ENCODE measurements at places on chromosomes 1 and 21.
A peak's percentile ranks its signal among the peaks of the same experiment; 100 is the strongest.

DNA sequence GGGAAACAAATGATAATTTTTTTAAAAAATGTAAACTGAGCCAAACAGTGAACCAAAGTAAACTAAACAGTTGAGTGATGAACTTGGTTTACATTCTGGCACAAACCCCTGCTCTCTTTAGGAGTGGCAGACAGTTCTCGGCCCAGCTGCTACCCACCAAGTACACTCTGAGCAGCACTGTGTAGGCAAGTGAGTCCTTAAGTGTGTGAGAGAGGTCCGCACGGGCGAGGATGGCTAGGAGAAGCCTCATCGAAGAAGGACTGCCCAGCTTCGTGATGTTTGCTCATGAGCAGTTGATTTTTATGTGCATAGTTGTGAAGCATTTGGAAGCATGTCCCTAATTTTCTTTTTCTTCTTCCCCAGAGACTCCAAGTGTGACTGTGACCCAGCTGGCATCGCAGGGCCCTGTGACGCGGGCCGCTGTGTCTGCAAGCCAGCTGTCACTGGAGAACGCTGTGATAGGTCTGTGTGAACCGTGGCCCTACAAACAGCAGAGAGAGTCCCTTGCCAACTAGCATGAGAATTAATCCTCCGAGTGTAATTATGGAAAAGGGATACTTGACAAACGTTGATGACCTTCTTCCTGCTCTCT lies 32.1 kb downstream of the LAMC2 start:
- no peak for DNase-seq

- no peak for DNase-seq
Observed at GRCh38 chr1:111909030-111909429, 80.4 kb downstream of the KCND3 start.

GRCh38 chr1:66704177-66704875 lies 47.9 kb upstream of the DYNLT5 start:
- no peak for DNase-seq

DNA sequence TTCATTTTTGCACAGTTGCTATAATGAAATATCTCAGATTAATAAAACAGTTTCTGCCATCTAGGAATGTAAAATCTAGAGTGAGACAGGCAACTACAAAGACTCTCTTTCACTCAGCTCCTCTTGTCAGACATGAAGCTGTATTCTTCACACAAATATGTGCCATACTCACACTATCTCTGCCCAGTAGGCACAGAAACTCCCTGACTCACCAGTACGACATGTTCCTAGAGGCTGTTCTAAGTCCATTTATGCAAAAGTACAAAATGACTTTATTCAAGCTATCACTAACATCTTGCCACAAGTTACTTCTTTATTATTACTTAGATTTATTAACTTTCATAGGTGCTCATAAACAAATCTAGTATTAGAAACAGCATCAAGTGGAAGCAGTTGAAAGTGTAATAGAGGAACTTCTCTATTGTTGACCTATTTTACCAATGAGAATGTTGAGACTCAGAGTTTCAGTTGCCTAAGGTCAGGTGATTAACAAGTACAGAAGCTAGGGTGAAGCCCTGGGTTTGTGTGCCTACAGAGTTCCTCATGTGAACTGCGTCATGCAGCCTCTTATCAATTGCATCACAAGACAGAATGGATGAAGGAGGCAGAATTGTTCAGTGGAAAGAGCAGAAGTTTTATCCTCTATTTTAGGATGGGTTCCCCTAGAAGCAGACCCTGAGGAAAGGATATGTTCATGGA lies 98.9 kb downstream of the RGS2 start:
- DNase-seq = no peak

GRCh38 chr1:67748630-67749029 lies 63.6 kb downstream of the GADD45A start:
- peak; percentile 62 for DNase-seq

GRCh38 chr1:234405676-234406075 lies 32.4 kb downstream of the COA6 start:
- DNase-seq = no peak

GRCh38 chr1:13679651-13680050 lies 20.3 kb upstream of the PRDM2 start:
- DNase-seq = no peak

GRCh38 chr1:27427329-27427728 lies 34.9 kb downstream of the GPR3 start:
- DNase-seq = peak; percentile 19

DNA sequence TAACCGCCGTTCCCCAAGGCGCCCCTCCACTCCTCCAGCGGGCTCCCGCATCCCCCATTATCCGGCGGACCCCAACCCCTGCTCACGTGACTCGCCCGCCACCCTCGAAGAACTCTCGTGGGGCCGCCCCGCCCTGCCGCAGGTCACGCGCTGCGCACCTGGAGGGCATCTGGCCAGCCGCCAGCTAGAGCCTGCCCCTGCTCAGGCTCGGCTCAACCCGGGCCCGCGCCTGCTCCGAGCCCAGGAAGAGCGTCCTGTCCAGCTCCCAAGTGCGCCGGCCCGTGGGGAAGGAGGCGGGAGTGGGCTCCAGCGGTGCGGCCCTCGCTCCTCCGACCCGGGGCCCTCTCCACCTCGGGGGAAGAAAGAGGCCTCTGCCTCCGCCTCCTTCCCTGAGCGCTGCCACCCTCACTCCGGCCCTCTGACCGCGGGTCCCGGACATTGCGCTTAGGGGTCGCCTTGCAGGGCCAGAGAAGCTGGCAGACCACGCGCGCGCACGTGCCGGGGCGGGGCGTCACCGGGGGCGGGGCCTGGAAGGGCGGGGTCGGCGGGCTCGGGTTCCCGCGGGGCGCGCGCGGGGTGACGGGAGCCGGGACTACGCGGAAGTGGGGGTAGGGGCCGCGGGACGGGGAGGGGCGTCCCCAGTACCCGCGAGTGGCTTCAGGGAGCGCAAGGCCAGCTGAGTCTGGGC lies 28.4 kb downstream of the HMGN2 start:
- peak; percentile 96 for DNase-seq

- no peak for DNase-seq
Observed at GRCh38 chr21:36845070-36845469, 121.4 kb downstream of the HLCS start.

DNA sequence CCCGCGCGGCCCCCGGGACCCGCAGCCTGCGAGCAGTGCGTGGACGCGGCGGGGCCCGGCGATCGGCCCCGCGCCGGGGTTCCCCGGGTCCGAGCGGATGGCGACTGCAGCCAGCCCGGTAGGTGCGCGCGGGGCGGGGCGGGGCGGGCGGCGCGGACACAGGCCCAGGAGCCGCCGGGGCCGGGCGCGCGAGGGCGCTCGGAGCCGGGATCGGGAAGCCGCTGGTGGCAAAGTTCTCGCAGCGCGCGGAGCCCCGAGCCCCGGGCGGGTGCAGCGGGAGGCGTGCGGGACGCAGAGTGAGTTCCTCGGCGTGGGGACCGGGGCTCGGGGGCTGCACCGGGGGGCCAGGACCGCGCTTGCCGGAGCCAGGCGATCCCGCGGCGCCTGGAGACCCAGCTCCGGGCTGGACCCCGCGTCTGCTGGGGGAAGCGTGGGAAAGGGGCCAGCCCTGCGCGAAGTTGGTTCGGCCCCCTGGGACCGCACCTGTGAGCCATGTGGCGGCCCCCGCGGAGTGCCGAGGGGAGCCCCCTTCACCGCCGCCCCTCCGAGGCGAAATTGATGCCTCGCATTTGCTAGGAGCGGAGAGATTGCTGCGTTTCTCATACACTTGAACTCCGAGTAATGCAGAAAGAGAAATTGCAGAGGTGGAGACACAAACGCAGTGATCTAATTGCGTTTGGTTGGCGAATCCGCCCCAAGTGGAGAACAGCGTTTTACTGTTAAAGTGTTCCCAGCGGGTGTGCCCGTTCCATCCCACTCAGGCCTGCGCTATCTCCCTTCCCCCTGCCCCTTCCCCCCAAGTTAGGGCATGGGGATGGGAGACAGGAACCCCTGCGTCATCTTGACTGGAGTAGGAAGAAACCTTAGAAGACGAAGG lies 228.9 kb upstream of the TMEM51 start:
- peak; percentile 52 for DNase-seq

DNA sequence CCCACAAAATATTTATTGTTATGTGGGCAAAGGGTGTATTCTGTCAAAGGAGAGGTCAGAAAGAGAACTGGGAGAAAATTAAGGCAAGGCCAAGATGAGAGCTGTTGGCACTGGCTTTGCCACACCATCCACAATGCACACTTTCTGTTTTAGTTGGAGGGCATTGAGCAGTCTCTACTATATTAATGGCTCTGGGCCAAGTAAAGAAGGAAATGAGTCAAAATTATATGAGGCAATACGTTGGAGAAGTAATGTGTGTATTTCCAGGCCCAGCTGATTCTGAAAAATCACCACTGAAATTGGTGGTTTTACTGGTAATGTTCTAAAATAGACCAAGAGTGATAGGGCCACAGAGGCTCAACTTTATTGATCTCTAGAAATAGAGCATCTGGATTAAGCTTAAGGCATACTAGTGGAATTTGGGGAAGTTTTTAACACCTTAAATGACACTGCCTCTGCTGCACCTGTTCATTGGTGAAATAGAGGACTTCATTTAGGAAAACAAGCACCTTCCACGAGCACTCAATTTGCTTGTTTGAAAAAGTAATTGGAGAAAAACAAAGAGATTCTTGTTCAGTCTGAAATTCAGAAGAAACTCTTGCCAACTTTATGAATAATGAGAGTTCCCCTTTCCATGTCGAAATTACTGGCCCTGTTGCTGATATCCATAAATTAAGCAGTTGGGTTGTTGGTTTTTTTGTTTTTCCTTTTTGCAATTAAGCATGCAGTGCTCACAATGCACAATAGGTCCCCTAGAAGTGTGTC lies 424.9 kb downstream of the ADGRL2 start:
- DNase-seq = peak; percentile 66

- no peak for DNase-seq
Observed at GRCh38 chr1:89739013-89739843, 81.6 kb upstream of the LRRC8D start.

GRCh38 chr1:216779686-216780085 lies 56.5 kb upstream of the ESRRG start:
- no peak for DNase-seq

DNA sequence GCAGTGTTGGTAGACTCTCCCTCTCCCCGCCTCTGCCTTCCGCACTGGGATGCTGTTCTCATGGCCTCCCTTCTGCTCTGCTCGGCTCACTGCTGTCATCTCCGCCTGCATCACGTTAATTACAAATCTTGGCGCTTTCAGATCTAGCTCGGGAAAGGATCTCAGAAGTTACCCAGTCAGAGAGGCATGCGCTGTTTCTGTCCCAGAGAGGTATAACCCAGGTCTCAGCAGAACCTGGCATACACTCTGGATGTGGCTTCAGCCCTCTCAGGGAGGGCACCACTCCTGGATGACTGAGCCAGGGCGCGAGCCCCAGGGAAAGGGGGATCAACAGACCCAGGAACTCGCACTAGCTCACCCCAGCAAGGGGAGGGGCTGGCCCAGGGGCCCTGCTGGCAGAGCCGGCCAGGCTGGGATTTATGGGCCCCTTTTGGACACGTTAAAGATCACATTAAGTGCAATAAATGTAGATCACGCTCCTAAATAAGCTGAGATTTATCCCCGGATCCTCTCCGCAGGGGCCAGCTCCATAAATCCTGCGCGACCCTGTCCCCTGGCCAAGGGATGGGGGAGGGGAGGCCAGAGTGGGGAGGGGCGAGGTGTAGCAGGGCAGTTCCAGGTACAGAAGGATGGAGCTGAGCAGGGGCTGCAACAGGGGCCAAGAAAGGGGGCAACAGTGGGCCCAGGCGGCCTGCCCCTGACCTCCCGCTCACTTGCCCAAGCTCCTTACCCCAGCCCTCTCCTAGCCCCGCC lies 101.3 kb upstream of the ZBTB40 start:
- DNase-seq = no peak

DNA sequence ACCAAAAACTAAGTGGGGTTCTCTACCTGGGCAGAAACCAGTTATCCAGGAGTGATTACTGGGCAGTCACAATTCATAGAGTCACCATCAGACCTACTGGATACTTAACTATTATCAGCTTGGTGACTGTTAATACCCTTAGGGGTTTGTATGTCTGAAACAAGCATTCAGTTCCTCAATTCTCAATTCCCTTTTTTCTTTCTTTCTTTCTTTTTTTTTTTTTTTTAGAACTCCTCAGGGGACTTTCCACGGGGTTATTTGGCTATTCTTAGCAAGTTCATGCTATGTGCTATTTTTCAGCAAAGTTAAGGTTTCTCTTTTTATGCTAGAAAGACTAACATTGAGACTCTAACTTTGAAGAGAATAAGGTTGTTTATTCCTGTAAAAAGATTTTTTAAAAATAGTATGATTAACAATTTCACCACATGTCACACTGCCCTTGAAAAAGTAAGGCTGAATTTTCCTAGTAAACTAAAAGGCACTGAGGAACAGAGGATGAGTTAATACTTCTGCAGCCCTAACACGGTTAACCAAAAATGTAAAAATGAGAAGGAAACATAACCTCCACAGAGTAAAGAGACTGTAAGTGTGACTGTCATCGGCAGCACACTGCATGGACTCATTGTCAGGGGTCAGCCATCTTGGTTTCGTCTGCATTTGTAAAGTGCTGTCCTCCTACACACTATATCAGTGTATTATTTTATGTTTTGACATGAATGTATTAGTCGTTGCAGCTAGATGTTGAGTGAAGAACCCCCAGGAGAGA lies 310.2 kb downstream of the NTNG1 start:
- no peak for DNase-seq

DNA sequence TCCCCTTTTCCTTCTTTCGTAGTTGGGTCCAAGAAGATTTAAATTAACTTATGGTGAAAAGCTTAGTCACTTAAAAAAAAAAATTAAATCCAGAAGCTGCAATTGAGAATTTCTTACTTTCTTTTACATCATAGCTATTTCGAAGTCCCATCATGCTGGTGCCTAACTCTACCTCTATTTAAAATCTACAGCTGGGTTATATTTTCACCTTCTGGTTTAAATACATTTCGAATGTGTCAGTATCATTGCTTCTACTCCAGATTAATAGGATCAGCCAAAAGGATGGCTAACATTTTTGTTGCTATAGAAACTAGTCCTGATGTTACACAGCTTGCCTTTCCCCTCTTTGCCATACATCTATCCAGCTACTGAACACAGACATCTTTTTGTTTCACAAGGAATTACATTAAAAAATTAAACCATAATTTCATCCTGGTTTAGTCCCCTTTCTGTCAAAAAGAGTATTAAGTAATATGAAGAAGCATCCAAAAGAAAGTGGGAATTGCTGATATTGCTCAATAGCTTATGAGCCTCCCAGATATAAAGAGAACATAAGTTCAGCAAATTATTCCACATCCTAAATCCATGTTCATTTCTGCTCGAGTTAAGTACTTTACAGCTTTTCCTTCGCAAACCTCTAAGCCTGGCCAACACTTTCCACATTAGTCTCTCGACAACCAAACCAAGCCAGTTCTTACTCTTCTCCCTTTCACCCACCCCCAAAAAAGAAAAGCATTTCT lies 396.7 kb upstream of the DAB1 start:
- no peak for DNase-seq

DNA sequence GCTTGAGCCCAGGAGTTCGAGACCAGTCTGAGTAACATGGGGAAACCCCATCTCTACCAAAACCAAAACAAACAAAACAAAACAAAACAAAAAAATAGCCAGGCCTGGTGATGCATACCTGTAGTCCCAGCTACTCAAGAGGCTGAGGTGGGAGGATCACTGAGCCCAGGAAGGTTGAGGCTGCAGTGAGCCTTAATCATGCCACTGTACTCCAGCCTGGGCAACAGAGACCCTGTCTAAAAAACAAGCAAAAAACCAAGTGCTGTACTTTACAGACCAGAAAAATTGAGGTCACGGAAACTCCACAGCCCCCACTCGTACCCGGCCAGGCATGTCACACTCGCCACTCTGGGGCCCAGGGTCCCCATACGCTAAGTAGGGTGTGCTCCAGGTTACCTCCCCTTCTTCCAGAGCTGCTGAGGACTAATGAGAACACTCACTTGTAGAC lies 22.9 kb downstream of the ATP2B4 start:
- DNase-seq = no peak

Measured in hematopoietic multipotent progenitor cell treated with erythropoietin and hydrocortisone succinate and interleukin-3 and kit ligand, for 4 days (in vitro differentiated cells).